Stimulated activated CD8-positive, alpha-beta memory T cell treated with anti-CD3 and anti-CD28 coated beads, Interleukin-4, amount 100 ng/mL, for 24 hours (primary cell): ENCODE measurements at places on chromosomes 12 and 14.

DNA sequence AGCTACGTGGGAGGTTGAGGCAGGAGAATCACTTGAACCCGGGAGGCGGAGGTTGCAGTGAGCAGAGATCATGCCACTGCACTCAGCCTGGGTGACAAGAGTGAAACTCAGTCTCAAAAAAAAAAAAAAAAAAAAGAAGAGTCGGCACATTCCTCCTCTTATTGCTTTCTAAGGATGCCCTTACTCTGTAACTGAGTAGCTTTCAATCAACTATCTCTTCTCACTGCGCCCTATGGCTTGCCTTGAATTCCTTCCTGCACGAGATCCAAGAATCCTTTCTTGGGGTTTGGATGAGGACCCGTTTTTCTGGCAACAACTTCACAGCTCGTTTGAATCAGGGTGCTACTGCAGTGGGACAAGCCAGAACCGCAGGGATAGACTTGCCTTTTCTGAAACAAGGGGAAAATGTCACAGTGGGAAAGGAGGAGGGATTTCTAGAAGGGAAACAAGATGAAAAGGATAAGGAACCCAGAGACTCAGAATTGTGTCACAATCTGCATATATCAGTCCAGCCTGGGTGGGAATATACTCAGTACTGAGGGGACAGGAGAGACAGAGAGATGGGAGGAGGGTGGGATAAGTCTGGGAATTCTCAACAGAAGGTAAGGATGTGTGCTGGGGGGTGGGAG is 16.1 kb upstream of the RND1 start:
- DNase-seq, result no peak

DNA sequence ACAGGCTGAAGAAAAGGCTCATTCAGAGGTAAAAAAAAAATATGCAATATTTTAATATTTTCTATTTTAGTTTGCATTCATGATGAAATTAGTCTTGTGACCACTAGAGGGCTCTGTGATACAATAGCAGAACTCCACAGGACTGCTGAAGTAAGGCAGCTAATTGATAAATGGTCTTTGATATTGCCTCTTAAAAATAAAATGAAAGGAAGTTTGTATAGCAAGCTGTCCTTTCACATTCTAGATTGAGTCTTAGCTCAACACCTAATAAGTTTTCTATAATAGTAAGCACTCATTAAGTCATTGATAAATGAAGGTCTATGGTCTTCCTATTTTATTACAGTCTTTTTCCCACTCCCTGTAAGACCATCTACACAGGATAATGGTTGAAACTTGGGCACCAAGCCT is 315.7 kb downstream of the NAV3 start:
- no peak for DNase-seq

DNA sequence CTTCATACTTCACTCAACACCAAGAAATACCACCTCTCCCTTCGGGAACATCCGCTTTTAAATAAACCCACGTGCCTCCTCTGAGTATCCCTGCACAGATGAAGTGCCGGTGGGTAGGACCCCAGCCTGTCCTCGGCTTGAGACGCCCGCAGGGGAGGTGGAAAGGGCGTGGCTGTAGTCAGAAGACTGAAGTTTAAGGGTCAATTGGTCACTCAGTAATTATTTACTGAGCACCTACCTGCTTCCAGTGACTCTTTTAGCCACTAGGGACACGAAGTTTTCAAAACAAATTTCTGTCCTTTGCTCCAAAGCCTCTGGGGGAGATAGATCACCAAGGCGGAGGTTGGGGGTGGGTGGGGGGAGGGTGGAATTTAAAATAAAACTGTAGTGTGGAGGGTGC is 309.4 kb downstream of the VRK1 start:
- DNase-seq, result no peak

- DNase-seq, result no peak
Observed at GRCh38 chr12:112314981-112315380, 67.2 kb downstream of the HECTD4 start.

- DNase-seq, result no peak
Observed at GRCh38 chr14:100780246-100780645, 45.7 kb upstream of the MEG3 start.

GRCh38 chr12:120853188-120853587 is 51.0 kb downstream of the SPPL3 start:
- DNase-seq, result no peak

GRCh38 chr12:53078425-53079225 is 565 bp downstream of the SPRYD3 start:
- DNase-seq, result no peak

DNA sequence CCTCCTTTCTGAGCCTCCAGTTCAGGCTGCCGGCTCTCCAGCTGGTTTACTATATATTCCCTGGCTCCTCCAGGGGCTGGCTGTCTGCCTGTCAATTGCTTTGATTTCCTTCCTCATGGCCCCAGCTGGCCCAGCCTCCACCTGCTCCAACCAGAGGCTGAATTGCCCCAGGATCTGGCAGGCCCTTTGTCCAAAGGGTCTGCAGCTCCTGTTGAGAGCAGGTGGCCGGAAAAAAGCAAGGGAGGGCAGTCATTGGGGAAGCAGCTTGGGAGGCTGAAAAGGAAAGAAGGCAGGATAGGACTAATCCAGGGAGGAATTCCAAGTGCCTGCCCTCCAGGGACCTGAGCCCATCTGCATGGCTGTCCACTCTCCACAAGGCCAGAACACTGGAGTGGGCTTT is 25.3 kb downstream of the PAH start:
- no peak for DNase-seq

DNA sequence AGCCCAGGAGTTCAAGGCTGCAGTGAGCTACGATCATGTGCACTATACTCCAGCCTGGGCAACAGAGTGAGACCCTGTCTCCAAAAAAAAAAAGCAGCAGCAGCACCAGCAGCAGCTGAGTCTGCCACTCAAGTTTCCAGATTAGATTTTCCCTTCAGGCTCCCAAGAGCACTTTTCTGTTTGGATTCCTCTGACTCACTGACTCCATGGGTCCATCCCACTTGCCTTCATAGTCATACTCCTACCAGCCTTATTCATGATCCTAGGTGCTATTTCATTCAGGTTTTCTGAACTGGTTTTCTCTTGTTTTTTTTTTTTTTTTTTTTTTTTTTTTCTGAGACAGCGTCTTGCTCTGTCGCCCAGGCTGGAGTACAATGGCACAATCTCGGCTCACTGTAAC is 6.8 kb upstream of the TWF1 start:
- DNase-seq, result no peak

GRCh38 chr12:75944905-75945432 is 86.6 kb downstream of the PHLDA1 start:
- no peak for DNase-seq

DNA sequence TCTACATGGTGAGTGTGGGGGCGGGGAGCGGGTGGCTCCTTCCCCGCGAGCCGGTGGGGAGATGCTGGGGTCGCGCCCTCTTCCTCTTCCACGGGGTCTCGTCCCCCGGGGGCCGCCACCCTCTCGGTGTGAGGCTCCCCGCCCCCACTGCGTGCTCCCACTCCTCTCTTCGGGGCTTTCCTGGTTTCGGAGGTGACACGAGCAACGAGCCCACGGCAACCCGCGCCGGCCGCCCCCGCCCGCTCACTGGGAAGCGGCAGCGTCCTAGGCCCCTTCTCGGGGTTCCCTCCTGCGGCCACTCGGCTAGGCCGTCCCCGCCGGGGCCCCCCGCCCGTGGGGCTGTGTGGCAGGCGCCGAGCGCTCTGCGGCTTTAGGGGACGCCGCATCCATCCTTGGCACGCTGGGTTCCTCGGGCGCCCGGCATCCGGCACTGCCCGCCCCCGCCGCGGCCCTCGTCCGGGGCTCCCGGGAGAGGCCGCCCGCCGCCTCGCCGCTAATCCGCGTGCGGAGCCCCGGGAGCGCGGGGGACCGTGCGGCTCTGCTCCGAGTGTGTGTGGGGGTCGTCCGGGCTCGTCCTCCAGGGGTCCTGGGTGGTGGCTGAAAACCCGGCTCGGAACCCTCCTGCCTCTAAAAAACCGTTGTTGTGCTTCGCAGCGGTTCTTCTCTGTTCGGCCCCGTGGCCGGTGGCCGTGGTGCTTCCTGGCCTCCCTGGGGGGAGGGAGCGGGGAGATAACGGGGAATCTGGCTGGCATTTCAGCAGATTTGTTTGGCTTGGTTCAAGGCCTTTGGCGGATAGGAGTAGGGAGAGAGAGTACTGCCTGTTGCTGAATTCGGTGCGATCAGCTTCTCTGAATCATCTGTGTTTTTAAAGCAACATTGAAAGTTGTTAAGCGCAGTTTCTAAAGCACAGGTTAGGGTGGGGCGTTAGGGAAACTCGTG is 1.0 kb downstream of the PCNX1 start:
- DNase-seq, result peak; percentile 48

- no peak for DNase-seq
Observed at GRCh38 chr12:124543590-124544310, 23.7 kb downstream of the NCOR2 start.

GRCh38 chr14:91387169-91387835 is 30.3 kb downstream of the CCDC88C start:
- no peak for DNase-seq

GRCh38 chr14:95519699-95520098 is 3.2 kb upstream of the SYNE3 start:
- peak; percentile 55 for DNase-seq

DNA sequence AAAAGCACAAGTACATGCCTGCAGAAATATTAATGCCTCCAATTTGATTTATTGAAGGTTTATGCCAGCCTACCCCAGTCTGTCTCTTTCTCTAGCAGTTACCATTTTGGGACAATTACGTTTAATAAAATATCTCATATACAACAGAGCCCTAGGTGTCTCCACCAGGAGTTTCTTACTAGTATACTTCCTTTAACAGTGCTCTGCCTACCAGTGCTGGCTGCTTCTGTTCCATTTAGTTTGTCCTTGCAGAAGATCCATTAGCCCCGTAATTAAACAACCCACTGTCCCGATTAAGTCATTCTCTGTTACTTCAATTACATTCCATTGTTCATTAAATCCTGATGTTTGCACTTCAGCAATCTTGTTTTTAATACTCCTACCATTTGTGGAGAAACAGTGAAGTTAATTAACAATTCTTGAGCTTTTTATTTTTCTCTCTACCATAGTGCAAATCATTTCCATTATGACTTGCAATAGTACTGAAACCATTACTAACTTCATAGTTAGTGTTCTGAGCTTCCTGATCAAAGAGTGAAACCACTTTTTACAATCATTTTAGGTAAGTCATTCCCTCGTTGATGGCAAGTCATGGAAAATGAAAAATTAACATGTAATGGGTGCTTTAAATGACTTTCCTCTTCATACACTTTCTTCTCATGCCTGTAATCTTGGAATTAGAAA is 121.1 kb downstream of the PLXNC1 start:
- no peak for DNase-seq

GRCh38 chr14:31118892-31119291 is 88.7 kb downstream of the HECTD1 start:
- DNase-seq, result no peak

- DNase-seq, result no peak
Observed at GRCh38 chr14:87079416-87079815, 913.6 kb downstream of the GALC start.

DNA sequence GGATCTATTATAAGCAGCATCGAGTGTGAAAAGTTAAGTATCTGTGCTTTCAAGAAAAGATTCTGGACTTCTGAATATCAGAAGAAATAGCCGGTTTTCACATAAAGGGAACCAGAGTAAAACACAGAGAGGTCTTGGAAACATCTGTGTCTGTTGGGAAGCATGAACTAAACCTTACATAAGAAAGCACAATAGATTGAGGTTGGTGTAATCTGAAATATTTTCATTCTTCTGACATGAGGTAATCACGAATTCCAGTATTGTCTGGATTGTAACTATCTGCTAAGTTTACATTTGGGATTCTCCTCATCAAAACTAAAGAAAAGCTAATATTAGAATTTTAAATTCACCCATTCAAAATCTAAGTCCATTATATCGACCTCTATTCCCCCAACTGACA is 161.3 kb downstream of the CPNE8 start:
- no peak for DNase-seq

- no peak for DNase-seq
Observed at GRCh38 chr12:131384544-131384855, 326.4 kb upstream of the SFSWAP start.

- DNase-seq, result no peak
Observed at GRCh38 chr14:22432348-22432976, 156.6 kb downstream of the DAD1 start.

- no peak for DNase-seq
Observed at GRCh38 chr14:55913324-55914025, 204.7 kb upstream of the PELI2 start.

DNA sequence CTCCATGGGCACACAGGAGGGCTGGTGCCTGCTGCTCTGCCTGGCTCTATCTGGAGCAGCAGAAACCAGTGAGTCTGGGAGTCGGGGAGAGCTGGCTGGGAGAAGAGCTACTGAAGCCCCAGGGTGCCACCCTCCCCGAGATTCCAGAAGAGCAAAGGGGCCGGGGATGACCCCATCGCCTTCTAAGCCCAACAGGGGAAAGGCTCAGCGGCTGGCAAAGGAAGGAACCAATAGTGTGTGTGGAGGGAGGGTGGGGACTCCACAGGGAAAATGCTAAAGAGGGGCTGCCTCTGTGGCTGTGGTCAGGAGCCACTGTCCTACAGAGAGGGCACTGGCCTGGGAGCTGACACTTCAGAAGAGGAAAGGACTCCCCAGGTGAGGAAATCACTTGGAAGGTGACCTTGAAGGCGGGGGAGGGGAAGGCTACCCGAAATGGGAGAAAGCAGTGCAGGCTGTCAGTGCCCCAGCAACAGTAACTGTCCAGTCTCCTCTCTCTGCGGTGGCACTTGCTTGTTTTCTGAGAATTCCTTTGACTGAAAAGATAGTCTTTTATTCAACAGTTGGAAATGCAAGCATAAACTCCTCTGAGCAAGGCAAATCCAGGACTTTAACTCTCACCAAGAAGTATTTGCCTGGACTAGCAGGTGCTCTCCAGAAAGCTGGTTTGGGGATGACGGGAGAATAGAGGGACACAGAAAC is 552 bp downstream of the TAPBPL start:
- DNase-seq, result no peak

DNA sequence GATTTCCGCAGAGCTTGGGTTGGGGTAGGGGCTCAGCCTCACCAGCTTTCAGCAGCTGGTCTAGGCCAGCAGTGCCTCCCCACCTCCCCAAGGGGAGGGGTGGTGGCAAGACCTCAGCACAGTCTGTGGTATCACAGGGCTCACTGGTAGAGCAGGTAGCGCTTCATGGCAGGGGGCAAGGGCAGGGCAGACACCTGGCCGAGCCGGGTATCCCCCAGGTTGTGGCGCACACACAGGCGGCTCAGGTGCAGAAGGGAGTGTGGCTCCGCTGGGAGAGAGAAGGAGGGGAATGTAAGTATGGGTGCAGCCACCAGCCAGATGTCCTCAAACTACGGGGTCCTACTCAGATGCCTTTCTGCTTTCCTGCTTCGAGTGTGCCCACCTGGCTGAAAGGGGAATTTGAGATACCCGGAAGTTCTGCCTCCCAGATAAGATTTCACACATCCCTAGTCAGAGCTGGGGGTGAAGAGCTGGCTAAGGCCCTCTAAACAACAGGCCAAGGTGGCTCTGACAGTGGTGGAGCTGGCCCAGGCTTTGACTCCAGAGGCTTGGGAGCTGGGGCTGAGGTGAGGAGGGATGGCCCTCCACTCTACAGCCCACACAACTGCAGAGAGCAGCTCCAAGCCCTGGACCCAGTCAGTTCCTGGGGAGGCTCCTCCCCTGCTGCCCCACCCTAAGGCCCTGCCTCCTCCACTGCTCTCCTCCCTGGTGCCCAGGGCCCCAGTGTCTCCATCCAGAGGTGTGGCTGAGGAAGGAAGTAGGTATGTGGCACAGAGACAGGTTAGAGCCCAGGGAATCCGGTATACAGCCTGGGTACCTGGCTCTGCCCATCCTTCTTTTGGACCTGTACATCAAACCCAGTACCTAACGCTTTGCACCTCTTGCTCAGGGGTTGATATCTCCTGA is 1.8 kb downstream of the SPSB2 start:
- DNase-seq, result no peak

GRCh38 chr14:76908834-76909233 is 82.6 kb downstream of the LRRC74A start:
- DNase-seq, result no peak

- no peak for DNase-seq
Observed at GRCh38 chr14:90671382-90672234, 144.6 kb downstream of the TTC7B start.
